ENCODE measurements at places on chromosomes 12 and 14.

DNA sequence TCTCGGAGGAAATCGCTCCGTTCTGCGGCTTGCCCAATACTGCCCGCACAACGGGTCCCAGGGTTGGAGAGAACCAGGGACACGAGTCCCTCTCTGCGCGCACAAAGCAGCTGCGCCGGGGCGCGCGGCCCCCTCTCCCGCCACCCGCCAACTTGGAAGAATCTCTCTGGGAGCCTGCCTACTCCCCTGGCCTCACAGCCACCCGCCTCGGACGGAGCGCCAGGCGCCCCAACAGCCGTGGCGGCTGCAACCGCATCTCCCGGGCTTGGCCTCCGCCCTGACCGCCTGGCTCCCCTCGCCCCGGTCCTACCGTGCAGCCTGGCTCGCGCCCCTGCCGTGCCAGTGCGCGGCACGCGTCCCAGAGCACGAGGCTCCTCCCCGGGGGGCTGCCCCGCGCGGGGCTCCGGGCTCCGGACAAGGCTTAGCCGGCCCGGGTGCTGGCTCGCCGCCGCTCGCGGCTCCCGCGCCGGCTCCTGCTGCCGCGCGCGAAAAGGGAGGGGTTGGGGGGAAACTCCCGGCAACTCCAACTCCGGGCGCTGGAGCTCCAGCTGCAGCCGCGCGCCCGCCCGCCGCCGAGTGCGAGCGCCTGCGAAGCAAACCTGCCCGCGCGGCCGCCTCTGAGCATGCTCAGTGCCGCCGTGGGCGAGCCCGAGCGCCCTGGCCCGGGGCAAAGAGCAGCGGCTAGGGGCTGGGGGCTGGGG, at the start of gene STXBP6:
Gene STXBP6, minus strand, starts transcription at position 580 of the 701 bp plus-strand sequence. CDS start 75,329 bp downstream, outside the sequence.
- peak; percentile 46 for DNase-seq

DNA sequence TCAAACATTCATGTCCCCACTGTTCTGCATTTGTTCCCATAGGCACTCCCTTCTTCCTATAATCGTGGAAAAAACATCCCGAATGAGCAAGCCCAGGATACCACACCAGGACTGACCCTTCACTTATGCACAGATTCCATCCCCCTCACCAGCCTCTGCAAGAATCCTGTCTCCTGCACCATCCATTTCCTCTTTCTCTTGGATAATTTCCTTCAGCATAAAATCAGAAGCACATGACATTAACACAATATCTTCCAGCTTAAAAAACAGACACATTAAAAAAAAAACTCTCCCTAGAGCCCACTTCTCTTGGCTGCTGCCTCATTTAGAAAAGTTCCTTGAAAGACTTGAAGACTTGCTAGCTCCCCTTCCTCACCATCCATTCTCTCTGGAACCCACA, 120.9 kb upstream of the CPSF6 start:
- no peak for DNase-seq

DNA sequence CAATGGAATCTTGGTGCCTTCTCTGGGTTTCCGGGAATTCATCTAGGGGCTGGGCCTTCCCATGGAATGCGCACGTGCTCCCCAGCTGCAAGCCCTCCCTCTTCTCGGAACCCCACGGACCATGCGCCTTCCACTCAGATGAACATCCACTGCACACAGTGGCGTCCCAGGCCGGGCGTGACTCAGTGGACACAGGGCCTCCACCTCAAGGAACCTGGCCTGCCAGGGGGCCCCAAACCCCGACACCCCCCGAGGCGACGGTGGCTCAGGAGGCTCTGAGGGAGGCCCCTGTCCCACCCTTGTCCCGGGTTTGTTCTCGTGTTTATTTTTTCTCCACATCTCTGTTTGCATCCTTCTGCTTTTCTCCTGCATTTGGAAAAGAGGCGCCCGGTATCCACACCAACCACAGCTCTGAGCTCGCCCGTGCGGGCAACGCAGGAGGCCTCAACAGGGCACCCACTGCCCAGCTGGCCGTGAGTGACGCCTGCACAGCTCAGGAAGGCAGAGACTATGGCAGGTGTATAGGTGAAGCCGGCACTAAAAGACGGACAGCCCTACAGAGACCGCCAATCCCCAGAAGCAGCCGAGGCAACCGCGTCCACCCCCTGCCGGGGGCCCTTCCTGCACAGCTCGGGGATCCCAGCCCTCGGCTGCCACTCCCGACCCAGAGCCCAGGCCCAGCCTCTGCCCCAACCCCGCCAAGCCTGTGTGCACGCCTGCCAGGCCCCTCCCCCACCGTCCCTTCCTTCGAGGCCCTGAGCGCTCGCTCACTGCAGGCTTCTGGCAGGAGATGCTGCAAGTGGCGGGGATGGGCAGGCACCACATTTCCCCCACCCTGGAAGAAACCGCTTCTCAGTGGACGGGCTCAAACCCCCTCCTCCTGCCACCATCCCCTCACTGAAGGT, 23.8 kb upstream of the GALNT9 start:
- DNase-seq = no peak

DNA sequence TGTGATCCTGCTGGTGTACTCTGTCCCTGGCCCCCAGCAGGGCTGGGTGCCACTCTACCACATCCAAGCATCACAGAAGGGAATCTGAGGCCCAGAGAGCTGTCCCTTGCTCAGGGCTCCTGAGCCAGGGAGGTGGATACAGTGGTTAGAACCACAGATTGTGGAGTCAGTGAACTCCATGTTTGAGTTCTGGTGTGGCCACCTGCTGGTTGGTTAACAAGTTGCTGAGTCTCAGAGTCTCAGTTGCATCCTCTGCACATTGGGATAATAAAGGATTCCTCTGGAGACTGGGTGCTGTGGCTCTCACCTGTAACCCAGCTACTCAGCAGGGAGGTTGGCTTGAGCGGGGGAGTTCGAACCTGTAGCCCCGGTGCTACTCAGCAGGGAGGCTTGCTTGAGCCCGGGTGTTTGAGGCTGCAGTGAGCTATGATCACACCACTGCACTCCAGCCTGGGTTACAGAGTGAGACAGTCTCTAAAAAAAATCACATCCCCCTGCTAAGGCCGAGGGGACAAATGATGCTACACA, 39.4 kb downstream of the MVK start:
- no peak for DNase-seq

- DNase-seq = no peak
These were observed 10.3 kb downstream of the CCDC175 start for GRCh38 chr14:59566296-59566695.

DNA sequence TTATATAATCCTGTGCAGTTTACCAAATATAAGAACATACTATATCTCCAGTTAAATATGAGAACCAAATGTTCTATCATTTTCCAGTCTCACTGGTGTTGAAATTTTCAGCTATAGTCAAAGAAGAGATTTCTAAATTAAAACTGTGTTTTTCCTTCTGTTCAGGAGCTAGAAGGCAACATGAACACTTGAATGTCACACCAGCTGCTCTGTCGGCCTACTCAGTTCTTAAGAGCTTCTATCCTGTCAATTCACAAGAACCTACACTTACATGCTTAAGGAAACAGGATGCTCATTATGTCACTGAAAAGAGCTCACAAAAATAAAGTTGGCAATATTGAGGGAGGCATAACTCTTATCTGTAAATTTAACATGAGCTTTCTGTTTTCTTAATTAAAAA, 43.1 kb downstream of the ATP2B1 start:
- no peak for DNase-seq

GRCh38 chr12:117033382-117034221, 65.6 kb downstream of the TESC start:
- DNase-seq = no peak

- no peak for DNase-seq
These were observed 13.7 kb upstream of the VPS37B start for GRCh38 chr12:122909442-122910288.
